ENCODE measurements at places on chromosomes 4 and X.

DNA sequence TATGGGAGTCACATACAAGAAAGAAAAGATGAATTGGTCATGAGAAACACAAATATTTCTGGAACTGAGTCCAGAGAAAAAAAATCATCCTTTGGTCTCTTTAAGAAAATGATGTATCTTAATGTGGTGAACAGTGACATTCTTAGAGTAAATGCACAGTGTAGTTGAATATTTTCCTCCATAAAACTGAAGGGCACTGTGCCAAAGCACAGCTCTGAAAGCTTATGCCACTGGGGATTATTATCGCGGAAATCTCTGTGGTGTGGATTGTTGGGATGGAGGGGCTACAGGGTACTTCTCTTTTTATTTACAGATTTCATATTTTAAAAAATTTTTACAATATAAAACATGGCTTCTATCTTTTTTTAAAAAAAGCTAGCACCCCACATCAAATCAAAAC lies 908.1 kb downstream of the CCSER1 start:
- DNase-seq, result no peak

GRCh38 chrX:152601848-152602616 lies 35.7 kb upstream of the GABRQ start:
- DNase-seq, result no peak

DNA sequence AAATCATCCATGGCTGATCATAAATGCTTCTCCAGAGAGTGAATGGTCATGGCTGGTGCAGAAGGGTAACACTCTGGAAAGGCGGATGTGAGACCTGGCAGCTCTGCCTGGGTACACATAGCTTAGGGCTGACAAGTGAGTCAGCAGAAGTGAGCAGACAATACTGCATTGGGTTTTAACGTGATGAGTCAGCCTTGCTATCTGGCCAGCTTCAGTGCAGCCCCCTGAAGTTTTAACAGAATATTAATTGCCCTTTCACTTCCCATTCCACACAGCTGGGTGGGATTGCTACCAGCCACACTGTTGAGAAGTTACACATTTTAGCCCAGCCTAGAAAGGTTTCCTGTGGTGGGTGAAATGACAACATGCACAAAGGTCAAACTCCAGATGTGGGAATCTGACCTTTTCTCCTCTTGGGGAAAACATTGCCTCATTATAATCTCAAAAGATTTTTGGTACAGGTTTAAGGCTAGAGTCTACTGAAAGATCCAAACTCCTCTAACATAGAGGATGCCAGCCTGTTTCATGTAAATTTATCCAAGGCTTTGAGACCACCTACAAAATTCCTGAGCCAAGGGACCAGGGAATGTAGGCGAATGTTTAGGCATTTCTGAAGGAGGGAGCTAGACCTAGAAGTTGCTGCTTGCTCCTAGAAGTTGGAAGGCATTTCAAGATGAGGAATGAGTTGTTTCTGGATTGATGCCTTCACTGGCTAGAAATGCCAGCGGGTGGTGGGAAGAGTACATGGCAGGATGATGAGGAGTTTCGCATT lies 230.3 kb upstream of the PGRMC2 start:
- DNase-seq, result peak; percentile 97

- DNase-seq, result no peak
Measured at GRCh38 chrX:124307253-124307907, 25.1 kb upstream of the TEX13D start.

GRCh38 chrX:53031380-53031779 lies 17.2 kb upstream of the GPR173 start:
- DNase-seq, result no peak

DNA sequence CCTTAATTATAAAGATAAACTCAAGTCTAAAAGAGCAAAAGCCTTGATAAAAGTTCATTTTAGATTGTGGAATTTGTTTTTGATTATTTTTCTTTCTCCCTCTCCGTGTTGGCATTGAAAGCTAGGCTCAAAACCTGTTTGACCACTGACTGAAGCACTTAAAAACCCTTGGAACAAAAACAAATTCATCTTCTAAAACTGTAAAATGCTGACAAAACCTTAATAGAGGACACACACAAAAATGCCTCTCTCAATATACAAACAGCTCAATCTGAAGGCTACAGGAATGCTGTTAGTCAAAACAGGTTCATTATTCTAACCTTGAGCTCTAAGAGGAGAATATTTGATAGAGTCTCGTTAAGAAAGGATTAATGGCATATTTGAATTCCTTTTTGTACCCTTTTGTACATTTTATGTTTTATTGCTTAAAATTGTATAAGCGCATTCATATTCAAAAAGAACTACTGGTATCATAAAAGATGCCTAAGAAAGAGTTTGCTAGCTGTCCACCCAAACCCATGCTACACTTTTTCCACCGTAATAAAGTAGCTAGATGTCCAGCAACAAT lies 74.3 kb upstream of the NAP1L5 start:
- no peak for DNase-seq

- no peak for DNase-seq
Measured at GRCh38 chr4:616911-617643, 8.3 kb upstream of the PDE6B start.

DNA sequence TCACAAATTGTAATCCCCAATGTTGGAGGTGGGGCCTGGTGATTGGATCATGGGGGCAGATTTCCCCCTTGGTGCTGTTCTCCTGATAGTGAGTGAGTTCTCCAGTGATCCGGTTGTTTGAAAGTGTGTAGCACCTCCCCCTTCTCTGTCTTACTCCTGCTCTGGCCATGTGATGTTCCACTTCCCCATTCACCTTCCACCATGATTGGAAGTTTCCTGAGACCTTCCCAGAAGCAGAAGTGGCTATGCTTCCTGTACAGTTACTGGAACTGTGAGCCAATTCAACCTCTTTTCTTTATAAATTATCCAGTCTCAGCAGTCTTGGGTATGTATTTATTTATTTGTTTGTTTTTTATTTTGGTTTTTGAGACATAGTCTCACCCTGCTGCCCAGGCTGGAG lies 143.2 kb downstream of the CPE start:
- no peak for DNase-seq

GRCh38 chr4:68466185-68466584 lies 18.9 kb downstream of the TMPRSS11E start:
- DNase-seq, result peak; percentile 71

All from EL (cell line).